ENCODE measurements at places on chromosomes 13 and 19.

DNA sequence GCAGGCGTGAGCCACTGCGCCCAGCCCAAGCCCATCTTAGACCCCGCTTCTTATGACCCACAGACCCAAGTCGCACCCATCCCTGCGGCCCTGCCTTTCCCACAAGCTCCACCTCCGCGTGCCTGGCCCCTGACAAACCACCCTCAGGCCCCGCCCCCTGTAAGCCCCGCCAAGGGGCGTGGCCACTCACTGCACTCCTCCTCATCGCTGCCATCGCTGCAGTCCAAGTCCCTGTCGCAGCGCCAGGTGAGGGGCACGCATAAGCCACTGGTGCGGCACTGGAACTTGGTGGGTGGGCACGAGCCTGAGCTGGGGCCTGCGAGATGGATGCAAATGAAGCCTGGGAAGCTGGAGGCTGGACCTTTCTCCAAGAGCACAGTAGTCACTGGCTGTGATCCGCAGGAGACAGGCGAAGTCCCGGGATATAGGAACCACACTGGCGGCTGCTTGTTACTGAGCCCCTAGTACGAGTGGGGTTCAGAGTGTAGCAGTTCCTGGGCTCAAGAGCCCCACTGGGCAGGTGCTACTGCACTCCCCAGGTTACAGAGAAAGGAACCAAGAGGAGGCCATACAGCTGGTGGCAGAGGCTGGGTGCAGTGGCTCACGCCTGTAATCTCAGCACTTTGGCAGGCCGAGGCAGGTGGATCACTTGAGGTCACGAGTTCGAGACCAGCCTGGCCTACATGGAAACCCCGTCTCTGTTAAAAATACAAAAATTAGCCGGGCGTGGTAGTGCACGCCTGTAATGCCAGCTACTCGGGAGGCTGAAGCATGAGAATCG, 3.1 kb downstream of the CD320 start:
- DNase-seq = no peak

DNA sequence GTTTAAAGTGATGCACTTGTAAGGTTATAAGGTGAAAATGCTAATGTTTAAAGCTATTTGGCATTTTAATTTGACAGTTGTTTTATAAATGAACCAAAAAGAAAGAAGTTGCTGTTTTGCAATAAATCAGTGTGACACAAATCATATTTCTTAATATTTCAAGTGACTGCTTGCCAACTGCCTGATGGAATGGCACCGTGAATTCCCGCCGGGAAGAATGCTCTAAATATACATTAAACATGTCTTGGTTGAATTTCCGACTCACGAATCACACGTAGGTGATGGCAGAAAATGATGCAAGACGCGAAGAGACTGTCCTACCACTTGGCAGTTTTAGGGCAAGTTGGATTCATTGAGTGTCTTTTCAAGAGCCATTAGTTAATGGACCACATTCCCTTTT, 3.1 kb upstream of the GJB2 start:
- no peak for DNase-seq

DNA sequence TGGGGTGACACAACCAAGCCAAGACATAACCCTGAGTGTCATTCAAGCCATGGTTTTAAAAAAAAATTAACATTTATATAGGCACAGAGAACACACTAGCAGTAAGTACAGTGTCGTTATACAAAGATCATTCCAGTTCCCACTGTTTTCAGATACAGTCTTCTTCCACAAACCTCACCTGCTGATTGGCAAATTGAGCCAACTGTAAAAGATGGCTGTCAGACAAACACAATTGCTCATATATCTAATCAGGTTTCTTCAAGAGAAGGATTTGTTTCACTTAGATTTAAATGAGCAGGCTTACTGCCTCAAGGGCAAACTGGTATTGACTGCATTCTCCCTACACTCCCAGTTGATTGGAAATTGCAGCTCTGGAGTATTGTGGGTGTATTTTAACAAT, 308.9 kb downstream of the RBM26 start:
- DNase-seq = no peak

DNA sequence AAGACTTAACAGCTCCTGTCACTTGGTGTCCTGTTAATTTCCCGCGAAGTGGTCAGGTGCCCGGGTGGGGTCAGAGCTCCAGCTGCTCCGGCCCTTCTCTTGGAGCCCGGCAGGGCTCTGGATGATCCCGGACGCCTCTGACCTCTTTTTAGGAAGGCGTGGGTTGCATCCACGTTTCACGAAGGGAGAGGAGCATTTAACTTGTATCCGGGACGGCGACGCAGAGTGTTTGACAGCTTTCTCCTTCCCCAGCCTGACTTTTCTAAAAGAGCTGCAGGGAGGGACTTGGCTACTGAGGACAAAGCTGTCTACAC, 656 bp downstream of the ZNF155 start:
- DNase-seq = no peak

- no peak for DNase-seq
Measured at GRCh38 chr13:111183087-111183645, 68.1 kb downstream of the ARHGEF7 start.

- no peak for DNase-seq
Measured at GRCh38 chr13:78033509-78033908, 114.9 kb upstream of the EDNRB start.

DNA sequence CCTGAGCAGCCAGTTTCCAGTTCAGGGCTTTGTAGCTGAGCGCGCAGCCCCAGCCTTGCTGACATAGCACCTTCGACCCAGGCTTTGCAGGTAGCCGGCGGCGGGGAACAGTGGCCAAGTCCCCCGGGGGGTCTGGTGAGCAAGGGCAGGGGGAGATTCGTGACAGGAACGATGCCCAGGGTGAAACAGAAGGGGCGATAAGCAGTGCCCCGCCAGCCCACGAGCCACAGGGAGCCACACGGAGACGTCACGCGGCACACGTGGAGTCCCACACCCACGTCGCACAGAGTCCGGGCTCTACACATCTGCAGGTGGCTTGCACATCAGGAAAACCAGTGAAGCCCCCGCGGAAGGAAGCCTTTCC, 127.2 kb downstream of the SOX1 start:
- no peak for DNase-seq

DNA sequence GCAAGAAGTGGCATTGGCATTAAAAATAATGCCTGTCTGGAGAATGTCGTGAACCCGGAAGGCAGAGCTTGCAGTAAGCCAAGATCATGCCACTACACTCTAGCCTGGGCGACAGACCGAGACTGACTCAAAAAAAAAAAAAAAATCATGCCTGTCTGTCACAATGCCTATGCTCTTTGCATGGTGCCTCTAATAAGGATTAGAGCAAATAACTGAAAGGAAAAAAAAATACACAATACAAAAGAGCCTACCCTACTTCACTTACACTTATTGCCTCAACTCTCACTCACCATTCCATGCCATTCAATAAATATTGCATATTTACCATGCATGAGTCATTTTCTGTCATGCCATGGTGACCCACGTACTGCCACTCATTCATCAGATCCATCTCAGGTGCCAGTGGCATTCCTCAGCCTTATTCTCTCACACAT, 49.1 kb downstream of the TBC1D4 start:
- DNase-seq = no peak

- DNase-seq = no peak
Measured at GRCh38 chr13:27283906-27284493, 13.4 kb downstream of the RASL11A start.

DNA sequence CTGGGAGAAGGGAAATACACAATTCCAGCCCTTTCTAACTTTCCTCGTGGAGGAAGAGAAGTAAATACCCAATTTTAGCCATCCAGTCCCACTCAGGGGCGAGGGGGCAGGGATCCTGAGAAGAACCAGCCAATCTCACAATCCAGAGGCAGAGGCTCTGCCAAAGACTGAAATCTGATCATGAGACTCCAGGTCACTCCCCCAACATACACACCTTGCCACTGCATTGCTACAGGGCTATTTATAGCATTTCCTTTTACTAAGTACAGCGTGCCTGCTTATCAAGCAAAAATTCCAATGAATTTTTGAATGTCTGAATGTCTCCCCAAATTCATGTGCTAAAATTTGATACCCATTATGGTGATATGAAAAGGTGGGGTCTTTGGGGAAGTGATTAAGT, 1687.5 kb downstream of the EFNB2 start:
- DNase-seq = no peak

DNA sequence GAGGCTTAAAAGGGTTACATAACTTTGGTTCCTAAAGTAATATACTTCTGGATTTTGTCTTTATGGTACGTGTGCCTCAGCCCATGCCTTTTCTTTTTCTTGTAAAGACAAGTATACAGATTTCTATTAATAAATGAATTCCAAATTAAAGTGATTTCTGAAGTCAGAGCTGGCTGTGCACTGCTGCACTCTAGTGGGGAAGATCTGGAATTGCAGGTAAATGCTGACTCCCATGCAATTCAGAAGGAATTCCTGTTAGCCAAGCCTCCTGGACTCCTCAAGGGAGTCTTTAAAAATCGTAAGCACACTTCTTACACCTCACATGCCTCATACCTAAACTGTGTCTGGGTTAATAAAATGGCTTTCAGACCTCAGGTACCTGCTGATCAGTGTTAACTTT, 118.4 kb upstream of the SLC7A1 start:
- DNase-seq = no peak

DNA sequence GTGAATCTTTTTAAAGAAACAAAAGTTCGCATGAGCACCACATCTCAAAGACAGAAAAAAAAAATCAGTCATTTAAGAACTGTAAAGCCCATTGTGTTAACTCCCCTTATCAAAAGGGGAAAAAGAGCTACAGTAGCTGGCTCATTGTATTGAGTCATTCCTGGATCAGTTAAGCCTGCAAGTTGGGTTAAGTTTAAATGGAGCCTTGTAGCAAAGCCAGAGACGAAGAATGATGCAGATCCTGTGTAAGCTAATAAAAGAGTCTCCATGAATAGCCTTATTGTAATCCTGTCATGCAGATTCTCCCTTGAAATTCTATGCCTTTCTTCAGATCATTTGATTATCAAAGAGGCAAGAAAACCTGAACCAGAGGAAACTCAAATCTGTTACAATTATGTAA, 83.8 kb downstream of the CRYL1 start:
- no peak for DNase-seq

GRCh38 chr19:2353887-2354592, 6.0 kb upstream of the TMPRSS9 start:
- DNase-seq = no peak

DNA sequence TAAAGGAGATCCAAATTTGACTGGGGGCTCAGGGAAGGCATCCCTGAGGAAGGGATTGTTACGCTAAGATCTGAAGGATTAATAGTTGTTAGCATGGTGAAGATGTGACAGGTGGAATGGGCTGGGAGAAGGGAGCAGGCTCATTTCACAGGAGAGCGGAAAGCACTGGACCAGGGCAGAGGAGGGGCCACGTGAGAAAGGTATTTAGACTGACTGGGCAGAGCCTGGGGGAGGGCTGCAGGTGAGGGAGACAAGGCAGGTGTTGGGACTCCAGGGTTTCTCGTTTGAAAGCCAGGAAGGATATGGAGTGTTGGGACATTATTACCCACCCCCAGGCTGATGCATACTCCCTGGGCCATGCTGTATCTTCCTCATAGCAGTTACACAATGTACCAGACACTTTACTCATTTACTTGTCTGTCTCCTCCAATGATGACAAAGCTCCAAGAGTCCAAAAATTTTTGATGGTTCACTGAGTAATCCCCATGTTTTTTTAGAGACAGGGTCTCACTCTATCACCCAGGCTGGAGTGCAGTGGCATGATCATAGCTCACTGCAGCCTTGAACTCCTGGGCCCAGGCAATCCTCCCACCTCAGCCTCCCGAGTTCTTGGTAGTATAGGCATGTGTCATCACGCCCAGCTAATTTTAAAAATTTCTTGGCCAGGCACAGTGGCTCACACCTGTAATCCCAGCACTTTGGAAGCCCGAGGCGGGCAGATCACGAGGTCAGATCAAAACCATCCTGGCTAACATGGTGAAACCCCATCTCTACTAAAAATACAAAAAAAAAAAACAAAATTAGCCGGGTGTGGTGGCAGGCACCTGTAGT, 2.3 kb downstream of the TRAPPC6A start:
- DNase-seq = no peak

DNA sequence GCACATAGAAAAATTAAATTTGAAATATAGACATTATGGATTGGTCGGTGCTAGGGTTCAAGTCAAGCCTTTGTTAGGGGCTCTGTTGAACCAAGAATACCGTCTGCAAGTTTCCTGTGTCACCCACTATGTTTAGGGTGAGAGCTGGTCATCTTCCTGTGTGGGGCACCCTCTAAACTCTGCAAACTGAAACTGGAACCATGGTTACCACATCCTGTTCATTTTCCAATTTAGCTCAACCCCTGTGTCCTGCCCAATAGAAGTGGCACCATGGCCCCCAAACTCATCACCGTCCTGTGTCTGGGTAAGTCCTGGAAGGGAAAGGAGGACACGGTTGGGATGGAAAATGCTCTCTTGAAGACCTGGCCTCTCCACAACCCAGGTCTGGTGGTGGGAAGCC, 29.9 kb downstream of the LAIR2 start:
- DNase-seq = no peak

- DNase-seq = no peak
Measured at GRCh38 chr19:15556634-15557181, 48.4 kb downstream of the CYP4F22 start.

GRCh38 chr13:46491641-46492040, 61.3 kb upstream of the LRCH1 start:
- no peak for DNase-seq

DNA sequence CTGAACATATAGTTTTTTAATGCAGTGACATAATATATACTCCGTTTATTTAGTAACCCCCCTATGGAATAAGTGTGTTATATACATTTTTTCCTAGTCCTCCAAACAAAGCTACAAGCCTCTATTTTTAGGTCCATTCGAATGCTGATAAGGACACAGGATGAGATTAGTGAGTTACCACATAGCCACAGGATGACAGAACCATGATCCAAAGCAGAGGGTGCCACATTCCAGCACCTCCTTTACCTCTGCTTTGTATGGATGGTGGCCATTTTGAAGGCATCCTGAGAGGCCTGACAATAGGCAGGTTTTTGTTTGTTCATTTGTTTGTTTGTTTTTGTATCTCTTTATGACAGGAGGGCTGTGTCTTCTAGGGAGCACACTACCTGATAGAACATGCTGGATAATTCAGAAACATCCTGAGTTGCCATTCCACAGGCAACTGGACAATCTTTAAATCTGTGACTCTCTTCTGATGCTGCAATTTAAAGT, 186.3 kb downstream of the MTUS2 start:
- no peak for DNase-seq

DNA sequence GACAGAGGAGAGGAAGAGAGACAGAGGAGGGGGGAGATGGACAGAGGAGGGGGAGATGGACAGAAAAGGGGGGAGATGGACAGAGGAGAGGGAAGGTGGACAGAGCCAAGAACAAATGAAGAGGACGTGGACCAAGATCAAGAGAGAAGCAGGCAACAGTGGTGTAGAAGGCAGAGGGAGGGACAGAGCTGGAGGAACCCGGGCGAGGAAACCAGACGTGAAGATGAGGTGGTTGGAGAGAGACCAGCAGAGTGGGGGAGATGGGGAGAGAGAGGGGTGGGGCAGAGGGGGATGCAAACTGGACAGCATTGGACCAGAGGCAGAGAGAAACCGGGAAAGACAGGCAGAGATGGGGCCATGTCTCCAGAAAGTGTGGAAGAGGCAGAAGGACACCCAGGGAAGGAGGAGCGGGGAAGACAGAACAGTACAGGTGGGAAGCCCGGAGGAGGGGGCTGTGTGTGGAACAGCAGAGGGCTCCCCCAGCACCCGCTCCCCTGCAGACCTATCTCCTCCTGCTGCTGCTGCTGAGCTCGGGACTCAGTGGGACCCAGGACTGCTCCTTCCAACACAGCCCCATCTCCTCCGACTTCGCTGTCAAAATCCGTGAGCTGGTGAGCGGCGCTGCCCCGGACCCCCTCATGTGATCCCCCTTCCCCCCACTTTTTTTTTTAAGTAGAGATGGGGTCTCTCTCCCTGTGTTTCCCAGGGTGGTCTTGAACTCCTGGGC, 1.3 kb downstream of the FLT3LG start:
- no peak for DNase-seq
